Suprapubic skin (tissue), 4 donors: ENCODE measurements at places on chromosomes 12 and 14. TPM values are rescaled to one million over a fixed set of nuclear protein-coding genes. Genes with fewer than 3 reads are reported as not detected.

- DNase-seq, result no peak
- no peak overlapping the region for H3K4me3 ChIP-seq
- H3K36me3 ChIP-seq, result no peaks in the 10 kb centered on the region
- H3K27ac ChIP-seq, result no peak overlapping the region
- H3K27me3 ChIP-seq, result no peaks in the 10 kb centered on the region
Measured at GRCh38 chr12:100402763-100403162, 45.9 kb downstream of the SLC17A8 start.

DNA sequence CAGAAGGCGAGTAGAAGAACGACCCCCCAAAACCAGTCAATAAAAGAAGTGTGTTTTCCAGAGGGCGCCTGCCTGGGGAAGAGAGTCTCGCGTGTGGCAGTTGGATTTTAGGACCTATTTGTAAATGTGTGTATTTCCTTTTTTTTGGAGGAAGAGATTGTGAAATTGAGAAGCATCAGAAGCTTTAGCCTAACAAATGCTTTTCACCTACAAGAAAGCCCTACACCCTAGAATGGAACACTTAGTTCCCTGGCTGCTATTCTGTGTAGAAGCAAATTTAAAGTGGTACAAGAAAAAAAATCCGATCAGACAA lies 1.3 kb downstream of the RCOR1 start:
- H3K27me3 ChIP-seq, result no peaks in the 10 kb centered on the region
- H3K4me3 ChIP-seq, result peak overlapping the region; percentile 86
- H3K36me3 ChIP-seq, result no peaks in the 10 kb centered on the region
- H3K27ac ChIP-seq, result peak overlapping the region; percentile 97

POLR3B gene
- 13.8 TPM for total RNA-seq

DNA sequence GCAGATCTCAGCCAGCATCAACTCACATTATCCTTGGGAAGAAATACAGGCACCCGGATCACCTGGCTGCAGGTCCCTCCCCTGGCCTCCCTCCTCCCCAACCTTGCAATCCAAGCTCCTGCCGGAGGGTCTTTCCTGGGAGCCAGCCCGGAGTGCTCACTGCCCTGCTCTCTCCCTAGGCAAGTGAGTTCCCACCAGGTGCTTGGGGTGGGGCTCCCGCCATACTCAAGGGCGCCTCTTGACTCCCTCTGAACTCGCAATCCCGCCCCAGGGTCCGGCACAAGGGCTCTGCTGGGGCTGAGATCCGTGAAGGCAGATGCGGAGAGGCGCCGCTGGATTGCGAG lies 1.2 kb upstream of the CEP170B start:
- H3K36me3 ChIP-seq, result no peaks in the 10 kb centered on the region
- no peaks in the 10 kb centered on the region for H3K27me3 ChIP-seq
- H3K4me1 ChIP-seq, result peaks cover 30% of the 10 kb centered on the region
- peak overlapping the region; percentile 92 for H3K4me3 ChIP-seq

DNA sequence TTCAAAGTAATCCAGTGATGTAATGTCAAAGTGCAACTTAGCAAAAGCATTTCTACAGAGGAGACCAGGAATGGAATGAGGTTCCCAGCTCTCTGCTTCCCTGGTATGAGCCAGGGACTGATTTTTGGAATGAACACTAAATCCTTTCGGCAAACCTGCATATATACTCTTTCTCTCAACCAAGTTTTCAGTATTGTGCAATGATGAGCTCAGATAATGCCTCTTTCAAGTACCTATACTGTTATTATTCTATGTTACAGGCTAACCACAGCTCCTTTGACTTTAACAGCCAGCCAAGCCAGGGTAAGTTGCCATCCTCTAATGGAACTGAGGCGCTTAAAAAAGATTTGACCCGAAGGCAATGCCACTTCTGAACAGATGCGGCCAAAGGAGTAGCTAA lies 104.9 kb upstream of the FSCB start:
- no peaks in the 10 kb centered on the region for H3K4me1 ChIP-seq
- no peaks in the 10 kb centered on the region for H3K27me3 ChIP-seq
- no peak for DNase-seq
- H3K36me3 ChIP-seq, result no peaks in the 10 kb centered on the region

DNA sequence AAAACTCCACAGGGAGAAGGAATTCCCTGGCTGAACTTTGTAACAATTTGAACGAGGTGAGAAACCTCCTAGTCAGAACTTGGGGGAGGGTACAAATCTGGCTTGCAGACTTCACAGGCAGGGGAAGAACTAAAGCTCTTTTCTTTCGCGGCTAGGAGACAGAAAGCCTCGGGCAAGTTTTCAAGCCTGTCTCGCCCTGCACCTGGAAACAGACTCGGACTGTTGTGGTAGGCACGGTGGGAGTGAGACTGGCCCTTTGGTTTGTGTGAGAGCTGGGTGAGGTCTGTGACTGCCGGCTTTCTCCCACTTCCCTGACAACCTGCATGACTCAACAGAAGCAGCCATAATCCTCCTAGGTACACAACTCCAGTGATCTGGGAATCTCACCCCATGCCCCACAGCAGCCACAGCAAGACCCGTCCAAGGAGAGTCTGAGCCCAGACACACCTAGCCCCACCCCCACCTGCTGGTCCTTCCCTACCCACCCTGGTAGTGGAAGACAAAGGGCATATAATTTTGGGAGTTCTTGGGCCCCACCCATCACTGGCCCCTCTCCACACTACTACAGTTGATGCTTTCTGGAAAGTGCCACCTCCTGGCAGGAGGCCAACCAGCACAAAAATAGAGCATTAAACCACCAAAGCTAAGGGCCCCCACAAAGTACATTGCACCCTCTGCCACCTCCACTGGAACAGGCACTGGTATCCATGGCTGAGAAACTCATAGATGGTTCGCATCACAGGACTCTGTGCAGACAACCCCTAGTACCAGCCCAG lies 102.7 kb upstream of the ST8SIA1 start:
- DNase-seq, result no peak
- peak overlapping the region; percentile 73 for H3K27ac ChIP-seq
- H3K4me3 ChIP-seq, result peak overlapping the region; percentile 16
- H3K27me3 ChIP-seq, result no peaks in the 10 kb centered on the region

DNA sequence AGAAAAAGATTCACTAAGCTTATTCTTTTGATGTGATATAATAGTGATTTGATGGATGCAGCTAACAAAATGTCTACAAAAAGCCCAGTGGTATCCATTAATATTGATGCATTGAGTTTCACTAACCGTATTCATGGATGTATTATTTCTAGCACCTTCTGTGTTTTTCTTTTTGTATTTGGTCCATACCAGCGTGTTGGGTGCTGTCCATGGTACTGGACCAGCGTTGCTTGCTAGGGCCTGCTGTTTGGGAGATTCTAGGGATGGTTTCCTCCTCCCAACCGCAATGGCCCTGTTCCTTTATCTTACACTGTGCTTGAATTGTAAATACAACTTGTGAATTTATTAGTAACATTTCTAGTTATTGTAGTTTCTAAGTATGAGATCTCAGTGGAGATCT lies 31.7 kb downstream of the ANO4 start:
- DNase-seq, result no peak
- H3K27ac ChIP-seq, result no peak overlapping the region
- no peaks in the 10 kb centered on the region for H3K4me1 ChIP-seq

- DNase-seq, result peak; percentile 28
- H3K4me3 ChIP-seq, result no peak overlapping the region
- H3K27ac ChIP-seq, result no peak overlapping the region
- H3K4me1 ChIP-seq, result no peaks in the 10 kb centered on the region
Measured at GRCh38 chr14:95275494-95275893, 44.2 kb downstream of the CLMN start.

GRCh38 chr12:76346798-76347420 lies 1.3 kb downstream of the BBS10 start:
- no peaks in the 10 kb centered on the region for H3K27me3 ChIP-seq
- peak overlapping the region; percentile 85 for H3K4me3 ChIP-seq
- DNase-seq, result no peak
- no peaks in the 10 kb centered on the region for H3K36me3 ChIP-seq

GRCh38 chr14:81187832-81188522 lies 32.8 kb downstream of the GTF2A1 start:
- H3K36me3 ChIP-seq, result peaks cover 49% of the 10 kb centered on the region
- no peaks in the 10 kb centered on the region for H3K27me3 ChIP-seq
- H3K4me3 ChIP-seq, result no peak overlapping the region
- H3K4me1 ChIP-seq, result no peaks in the 10 kb centered on the region

PPP2R3C gene
- total RNA-seq, result 14.2 TPM

DNA sequence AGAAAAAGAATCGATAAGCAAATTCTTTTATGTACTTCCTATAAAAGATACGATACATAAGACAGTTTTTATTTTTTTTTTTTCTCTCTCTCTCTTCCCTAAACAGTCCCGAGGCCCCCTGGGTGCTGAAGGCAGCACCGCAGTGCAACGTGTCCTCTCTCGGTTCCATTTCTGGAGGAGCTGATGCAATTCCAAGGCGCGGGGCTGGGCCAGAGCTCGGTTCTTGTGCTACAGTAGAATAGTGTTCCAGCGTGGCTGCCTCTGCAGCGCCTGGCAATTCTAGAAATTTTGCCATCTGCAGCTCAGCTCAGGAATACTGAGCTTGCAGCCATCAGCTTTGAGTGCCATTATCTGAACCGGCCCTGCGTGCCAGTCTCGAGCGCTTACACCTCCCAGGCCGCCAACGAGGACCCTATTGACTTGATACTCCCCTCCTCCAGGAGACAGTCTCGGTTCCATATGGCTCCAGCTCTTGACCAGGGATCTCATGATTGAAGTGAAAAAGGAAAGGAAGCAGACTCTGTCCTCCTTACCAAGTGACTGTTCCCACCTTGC lies 630 bp downstream of the ALDH1L2 start:
- peak; percentile 85 for DNase-seq
- H3K27ac ChIP-seq, result peak overlapping the region; percentile 47
